Foreskin fibroblast (primary cell): ENCODE measurements at places on chromosomes 4 and X.

DNA sequence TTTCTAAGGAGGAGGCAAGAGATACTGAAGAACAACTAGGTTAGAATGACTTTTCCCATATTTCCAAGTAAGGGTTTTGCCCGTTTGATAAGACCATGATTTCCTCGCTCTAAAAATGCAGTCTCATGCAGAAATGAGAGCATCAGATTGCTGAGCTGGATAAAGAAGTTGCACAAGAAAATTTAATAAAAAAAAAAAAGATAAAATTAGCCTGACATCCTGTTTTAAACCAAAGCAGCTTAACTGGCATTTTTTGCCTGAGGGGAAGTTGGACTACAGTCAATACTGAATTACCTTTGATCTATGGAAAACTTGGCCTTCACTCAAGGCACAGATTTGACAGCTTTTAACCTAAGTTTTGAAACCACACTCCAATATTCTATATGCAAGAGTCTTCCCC lies 208.4 kb downstream of the GASK1B start:
- DNase-seq: no peak

DNA sequence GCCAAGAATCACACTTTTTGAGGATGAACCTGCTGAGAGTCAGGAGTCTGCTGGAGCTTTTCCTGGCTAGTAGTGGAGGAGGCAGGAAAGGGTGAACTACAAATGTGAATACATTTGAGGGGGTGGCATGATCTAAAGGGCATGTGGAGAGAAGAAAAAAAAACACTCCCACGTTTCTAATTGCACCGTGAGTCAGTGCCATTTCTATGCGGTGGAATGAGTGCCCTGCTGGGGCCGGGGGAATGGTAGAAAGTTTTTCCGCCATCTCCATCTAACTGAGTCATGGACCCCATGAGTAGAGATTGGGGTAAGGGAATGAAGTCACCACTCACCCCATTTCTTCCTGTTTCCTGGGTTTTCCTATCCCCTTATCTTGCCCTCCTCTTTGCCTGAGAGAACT lies 19.8 kb downstream of the BEX3 start:
- peak; percentile 65 for DNase-seq

GRCh38 chrX:69501429-69501828 lies 2.7 kb upstream of the NALF2 start:
- DNase-seq: no peak

DNA sequence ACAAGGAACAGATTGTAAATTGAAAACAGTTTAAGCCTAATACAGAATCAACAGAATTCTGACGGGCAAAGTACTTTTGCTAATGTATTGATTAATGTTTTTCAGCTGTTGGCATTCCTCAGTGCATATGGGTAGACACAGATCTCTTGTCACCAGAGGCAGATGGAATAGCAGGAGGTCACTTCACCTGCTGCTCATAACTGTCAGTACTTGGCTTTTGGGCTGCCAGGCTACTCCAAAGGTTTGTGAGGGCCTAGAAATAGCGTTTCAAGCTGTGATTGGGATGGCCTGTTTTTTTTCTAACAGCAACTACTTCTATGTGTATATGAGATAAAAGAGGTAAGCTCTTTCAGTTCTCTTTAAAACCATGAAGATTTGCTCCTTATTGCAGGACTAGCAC lies 307.5 kb upstream of the ANXA10 start:
- no peak for DNase-seq

GRCh38 chrX:44747969-44748368 lies 95.9 kb upstream of the DUSP21 start:
- peak; percentile 9 for DNase-seq

DNA sequence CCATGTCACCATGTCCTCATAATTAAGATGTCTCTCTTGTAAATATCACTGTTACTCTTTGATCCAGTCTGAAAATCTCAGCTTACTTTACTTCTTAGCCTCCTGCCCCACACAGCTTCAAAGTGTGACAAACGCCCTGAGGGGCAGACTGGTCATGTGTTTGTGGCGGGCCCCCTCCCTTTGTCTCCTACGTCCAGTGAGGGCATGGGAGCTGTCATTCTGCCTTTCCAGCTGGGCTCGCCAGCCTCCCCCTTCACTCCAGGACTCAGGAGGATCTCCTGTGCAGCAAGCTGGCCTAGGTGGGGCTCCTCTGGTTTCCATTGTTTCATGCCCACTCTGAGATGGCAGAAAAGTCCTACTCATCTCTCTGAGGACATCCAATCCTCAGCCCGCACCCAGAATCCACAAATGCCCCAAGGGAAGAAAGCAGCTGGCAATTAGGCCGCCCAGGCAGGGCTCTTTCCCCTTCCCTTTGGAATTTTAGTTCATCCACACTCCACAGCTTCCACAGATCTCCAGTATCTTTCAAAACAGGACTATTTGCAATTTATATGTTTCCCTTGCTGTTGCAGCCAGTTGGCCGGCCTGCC lies 86.4 kb upstream of the C4orf50 start:
- no peak for DNase-seq

GRCh38 chr4:64975177-64975576 lies 565.9 kb upstream of the TECRL start:
- no peak for DNase-seq

- DNase-seq: no peak
These were observed 61.8 kb downstream of the FHDC1 start for GRCh38 chr4:152997771-152998487.

- DNase-seq: peak; percentile 46
These were observed 32.8 kb downstream of the FAM149A start for GRCh38 chr4:186137196-186137794.

GRCh38 chr4:78210694-78211410 lies 153.7 kb downstream of the FRAS1 start:
- DNase-seq: no peak

GRCh38 chr4:53886090-53886489 lies 178.3 kb downstream of the CHIC2 start:
- DNase-seq: no peak

- DNase-seq: no peak
These were observed 445.2 kb downstream of the RPA4 start for GRCh38 chrX:97328853-97329390.

GRCh38 chr4:8539661-8540060 lies 40.5 kb upstream of the GPR78 start:
- DNase-seq: no peak

- DNase-seq: no peak
These were observed 13.5 kb upstream of the FGF5 start for GRCh38 chr4:80252953-80253352.

DNA sequence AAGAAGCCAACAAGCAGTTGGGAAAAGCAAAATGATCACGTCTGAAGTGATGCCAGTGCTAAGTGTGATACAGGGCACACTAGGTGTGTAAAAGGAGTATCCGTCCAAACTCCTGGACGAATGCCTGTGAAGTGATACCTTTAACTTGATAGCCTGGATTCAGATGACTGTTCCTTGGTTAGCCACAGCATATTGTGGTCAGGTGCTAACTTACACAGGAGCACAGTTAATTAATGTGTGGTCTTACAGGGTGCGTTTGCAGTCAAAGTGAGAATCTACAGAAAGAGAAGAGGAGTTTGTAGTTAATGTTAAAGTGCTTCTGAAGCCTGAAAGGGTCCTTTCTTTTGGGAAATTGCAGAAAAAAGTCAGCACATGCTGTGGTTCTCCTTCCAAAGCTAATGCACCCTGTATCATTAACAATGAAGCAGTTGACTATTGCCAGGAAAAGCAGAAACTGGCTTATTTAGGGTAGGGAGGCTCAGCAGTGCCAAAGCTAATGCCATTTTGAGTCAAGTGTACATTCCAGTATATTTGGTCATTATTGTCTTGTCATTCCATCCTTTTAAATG lies 61.1 kb downstream of the DCLK2 start:
- no peak for DNase-seq

GRCh38 chr4:189912170-189912569 lies 28.5 kb upstream of the FRG1 start:
- DNase-seq: no peak

DNA sequence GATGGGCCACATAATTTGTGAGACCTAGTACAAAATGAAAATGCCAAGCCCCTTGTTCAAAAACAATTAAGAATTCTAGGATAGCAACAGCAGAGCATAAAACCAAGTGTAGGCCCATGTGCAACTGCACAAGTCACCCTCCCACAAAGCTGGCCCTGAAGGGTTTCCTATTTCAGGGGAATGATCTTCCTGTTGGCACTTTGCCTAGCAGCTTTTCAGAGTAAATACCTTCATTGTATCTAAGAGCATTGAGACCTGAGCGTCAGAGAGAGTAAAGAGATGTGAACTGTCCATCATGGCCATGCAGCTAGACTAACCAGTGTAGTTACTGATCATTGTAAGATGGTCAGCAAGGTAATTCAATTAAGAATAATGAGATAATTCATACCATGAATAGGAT lies 113.6 kb downstream of the CNKSR2 start:
- peak; percentile 2 for DNase-seq

DNA sequence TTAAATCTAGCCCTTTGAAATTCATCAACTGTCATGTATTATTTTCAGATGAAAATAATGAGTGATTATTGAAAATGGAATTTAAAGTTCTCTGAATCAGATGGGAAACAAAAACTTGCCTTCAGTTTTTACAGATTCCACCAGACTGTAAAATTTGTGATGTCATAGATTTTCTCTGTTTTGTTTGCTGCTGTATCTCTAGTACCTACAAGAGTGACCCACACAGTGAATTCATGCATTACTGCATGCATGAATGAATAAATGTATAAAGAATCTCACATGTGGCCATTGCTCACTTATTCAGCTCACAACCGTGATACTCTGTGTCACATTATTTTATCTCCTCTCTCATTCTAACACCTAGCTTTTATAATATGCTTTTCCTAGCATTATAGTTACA lies 532.2 kb upstream of the AGA start:
- DNase-seq: no peak

GRCh38 chrX:20434986-20435385 lies 168.3 kb upstream of the RPS6KA3 start:
- no peak for DNase-seq

GRCh38 chrX:39513836-39514235 lies 583.9 kb downstream of the BCOR start:
- no peak for DNase-seq

- no peak for DNase-seq
These were observed 74.1 kb upstream of the UCP1 start for GRCh38 chr4:140642674-140643437.

DNA sequence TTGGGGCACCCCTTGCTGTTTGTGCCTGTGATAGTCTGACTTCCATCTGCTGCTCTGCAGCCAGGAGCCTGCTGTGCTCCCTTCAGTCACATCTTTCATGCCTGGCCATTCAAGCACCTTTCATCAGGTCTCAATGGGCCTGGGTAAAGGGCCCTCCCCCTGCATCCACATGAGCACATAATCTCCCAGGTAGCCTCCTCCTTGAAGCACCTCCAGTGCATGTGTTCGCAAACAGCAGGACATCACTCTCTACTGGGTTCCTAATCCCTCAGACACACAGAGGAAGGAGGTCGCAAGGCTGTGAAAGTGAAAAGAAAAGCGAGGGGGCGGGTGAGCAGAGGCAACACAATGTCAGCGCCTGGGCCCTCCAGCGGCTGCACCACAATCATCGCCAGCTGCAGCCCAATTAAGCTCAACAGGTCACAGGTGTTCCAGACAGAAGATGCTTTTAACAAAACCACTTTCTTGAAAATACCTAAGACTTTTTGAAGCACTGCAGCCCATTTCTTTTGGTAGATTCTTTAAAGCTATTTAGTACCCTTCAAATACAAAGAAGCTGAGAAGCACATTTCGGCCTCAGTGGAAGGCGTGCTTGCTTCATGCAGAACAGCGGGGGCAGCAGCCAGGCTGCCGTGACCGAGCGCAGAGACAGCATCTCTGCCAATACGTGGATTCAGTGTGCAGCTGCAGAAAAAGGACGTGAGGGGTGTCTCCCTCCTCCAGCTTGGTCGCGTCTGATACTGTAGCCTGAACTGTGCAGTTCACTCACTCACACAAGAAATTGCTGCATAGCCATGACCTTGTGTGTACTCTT lies 92.2 kb upstream of the SPRY1 start:
- no peak for DNase-seq

GRCh38 chrX:96002431-96002830 lies 682.2 kb upstream of the DIAPH2 start:
- no peak for DNase-seq

GRCh38 chrX:23623797-23624196 lies 43.5 kb upstream of the PRDX4 start:
- no peak for DNase-seq

DNA sequence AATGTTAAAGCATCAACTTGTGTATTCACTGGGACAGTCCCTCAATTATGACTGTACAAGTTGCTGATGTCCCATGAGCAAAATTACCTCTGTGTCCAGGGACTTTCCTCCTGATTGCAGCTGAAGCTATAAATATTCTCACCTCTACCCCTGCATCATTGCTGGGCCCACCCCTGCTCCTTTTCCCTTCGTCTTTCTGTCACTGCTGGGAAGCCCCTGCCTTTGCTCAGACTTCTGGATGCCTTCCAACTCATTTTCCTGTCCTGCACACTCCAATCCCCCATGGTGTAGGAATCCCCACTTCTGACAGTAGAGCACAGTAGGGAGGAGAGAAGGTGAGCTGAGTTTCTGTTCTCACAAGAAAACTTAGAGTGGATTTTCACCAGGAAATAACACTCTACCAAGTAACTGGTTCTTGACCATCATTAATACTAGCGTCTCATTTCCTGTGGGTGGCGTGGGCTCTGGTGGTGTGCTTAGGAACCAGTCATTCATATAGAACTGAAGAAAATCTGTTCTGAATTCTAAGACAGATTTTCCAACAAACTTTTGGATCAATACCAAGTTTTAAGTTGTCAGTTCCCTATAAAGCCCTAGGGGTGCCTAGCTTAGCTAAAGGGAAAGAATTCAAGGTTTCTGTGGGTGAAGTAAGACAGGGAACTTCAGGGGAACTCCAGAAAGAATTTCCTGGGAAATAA lies 136.2 kb upstream of the MED14 start:
- DNase-seq: peak; percentile 15

DNA sequence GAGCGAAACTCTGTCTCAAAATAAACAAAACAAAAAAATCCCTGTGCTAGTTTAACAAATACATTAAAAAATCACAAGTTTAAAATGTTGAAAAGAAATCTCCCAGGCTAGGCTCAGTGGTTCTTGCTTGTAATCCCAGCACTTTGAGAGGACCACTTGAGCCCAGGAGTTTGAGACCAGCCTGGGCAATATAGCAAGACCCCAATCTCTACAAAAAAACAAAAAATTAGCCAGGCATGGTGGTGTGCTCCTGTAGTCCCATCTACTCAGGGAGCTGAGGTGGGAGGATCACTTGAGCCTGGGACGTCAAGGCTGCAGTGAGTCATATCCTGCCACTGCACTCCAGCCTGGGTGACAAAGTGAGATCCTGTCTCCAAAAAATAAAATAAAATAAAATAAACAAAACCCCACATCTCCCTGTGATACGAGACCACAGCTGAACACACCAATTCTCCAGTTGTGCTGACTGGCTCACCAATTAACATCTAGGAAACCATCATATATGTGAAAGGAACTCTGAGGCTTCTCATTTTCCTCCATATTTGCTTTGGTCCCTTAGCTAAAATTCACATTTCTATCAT lies 7.3 kb downstream of the RPS4X start:
- DNase-seq: peak; percentile 57
